ENCODE measurements at places on chromosomes 2 and 18.

- DNase-seq, result no peak
Observed at GRCh38 chr2:79580175-79580574, 67.3 kb downstream of the CTNNA2 start.

DNA sequence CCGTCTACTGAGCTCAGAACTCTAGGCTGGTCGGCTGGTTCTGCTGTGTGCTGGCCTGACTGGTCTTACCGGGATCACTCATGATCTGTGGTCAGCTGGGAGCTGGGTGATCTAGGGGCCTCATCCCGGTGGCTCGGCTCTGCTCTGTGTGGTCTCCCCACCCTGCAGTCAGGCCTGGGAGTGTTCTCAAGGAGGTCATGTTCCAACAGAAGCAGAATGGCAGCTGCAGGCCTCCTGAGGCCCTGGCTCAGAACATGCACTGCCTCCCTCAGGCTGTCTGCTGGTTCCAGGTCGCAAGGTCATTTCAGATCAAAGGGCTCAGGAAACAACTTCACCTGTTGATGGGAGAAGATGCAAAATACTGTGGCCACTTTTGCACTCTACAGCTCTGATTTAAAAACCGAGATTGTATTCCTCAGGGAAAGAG lies 81.1 kb upstream of the RFX8 start:
- no peak for DNase-seq

- DNase-seq, result no peak
Observed at GRCh38 chr2:57180042-57180567, 866.5 kb upstream of the VRK2 start.

DNA sequence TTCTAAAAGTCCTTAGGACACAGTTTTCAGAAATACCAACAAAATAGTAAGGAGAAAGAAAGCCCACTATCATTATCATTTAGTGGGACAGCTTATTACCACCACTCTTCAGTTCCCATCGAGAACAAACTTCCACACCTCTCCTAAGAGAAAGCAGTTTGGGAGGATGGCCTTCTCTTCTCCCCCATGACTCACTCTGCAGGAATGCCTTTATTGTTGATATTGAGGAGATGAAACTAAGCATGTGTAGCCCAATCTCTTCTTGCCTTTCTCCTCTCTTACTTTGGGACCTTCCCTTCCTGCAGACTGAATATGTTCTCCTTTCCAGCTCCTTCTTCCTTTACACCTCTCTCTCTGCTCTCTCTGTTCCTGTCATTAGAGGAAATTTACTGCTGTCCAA lies 30.0 kb upstream of the ERMN start:
- no peak for DNase-seq

- DNase-seq, result no peak
Observed at GRCh38 chr2:28868611-28869010, 1.5 kb downstream of the TRMT61B start.

- no peak for DNase-seq
Observed at GRCh38 chr2:20514596-20515269, 67.9 kb downstream of the RHOB start.

DNA sequence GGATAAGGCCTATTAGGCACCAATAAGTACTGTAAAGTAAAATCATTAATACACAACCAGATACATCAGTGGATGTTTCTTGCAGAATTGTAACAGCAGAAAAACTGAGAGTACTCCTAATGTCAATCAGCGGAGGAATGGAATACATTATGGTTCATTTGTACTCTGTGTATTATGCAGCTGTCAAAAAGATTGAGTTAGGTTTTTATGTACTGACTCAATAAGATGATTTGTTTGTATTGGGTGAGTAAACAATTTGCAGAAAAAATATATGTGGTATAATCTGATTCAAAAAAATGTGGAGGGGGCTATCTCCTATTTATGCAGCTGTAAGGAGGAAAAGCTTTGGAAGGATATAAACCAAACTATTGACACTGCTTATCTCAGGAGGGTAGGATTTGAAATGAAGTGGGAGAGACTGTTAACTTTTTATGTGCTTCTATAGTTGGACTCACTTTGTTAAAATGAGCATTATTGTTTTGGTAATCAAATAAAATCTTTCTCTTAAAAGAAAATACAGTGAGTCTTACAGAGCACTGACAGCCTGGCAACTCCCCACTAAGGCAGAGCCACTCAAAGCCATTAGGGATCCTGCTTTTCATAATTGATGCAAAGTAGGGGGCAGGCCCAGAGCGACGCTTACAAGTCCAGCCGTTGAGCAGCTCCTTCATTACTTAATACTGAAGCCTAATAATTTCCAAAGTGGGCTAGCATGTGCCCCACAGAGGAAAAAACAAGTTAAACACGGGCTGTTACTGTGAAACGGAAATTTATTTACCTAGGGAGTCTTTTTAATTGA lies 168.8 kb downstream of the PHLPP1 start:
- DNase-seq, result no peak

DNA sequence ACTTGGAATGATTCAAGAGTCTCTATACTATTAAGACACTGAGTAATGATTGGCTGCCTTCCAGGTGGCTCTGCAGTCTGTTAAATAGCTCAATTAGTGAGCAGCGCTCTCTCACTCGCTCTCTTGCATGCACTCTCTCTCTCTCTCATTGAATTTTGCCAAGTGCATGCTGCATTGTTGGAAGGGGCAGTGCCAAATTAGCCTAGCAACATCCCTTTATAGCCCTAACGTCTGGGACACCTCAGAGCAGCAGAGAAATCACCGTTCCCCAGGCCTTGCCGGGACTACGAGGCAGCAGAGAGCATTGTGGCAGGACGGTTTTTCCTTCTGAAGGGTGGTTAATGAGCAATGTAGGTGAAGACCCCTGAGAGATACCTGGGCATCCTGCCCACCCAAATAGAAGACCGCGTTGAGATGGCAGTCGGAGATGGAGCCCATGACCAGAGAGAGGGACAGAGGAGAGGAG lies 447.6 kb upstream of the POU3F3 start:
- DNase-seq, result no peak

DNA sequence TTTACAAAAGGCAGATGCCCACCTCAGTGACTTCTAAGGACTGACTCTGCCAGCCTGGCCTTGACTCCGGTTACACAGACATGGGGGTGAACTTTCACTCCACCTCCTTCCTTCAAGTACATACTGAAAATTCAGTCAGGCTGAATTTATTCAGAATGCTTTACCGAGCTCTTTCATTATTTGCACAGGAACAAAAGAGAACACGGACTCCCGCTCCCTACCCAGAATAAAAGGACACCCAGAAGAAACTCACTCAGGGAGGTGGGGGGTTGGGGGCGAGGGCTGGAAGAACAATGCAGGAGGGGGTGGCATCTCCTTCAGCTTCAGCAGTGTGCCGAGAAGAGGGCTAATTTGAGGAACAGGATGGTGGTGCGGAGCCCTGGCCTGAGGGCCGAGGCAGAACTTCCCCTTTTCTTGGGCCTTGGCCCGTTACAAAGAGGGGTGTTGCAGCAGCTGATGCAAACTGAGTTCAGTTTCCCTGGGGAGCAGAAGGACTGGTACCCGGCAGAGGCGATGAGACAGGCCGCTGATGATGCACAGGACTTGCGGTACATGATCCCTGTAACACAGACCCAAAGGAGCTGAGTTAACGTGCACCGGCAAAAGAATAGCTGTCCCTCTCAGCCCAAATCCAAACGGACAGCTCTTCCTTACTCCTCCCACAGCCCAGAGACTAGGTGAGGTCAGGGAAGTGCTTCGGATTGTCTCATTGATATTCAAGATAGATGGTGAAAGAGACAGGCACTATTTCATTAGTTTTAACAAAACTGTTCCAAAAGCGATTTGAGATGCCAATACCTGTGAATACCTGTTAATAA lies 24.1 kb downstream of the LYPD1 start:
- no peak for DNase-seq

DNA sequence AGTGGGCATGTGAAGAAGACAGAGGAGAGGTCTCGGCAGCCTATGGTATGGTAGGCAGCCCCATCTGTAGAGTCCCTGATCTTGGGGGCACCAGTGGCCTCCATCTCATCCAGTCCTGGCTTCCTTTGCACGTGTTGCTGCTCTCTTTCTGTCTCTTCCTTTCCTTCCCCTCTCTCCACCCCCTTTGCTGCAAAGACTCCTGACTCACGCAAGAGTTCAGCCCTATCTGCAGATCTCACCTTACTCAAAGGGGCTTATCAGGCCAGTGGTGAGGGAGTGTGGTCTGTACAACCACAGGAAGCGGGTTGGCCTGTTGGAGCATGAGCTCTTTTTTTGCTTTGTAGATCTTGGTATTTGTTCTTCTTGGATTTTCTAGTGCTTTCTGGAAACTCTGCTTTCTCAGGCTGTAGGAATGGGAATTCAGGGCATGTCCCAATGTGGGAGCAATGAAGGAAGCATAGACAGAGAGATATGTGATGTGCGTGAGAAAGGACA lies 14.6 kb upstream of the NT5DC4 start:
- DNase-seq, result no peak

- DNase-seq, result no peak
Observed at GRCh38 chr2:25405611-25406295, 64.0 kb upstream of the DNMT3A start.

- DNase-seq, result no peak
Observed at GRCh38 chr2:20576598-20577115, 74.2 kb downstream of the HS1BP3 start.

GRCh38 chr2:233435436-233436190 lies 81.3 kb downstream of the DGKD start:
- DNase-seq, result no peak

- no peak for DNase-seq
Observed at GRCh38 chr2:135870571-135870970, 5.7 kb downstream of the MCM6 start.

- DNase-seq, result no peak
Observed at GRCh38 chr2:85792783-85793441, 39.1 kb downstream of the ATOH8 start.

- peak; percentile 30 for DNase-seq
Observed at GRCh38 chr2:239548451-239548871, 147.6 kb upstream of the HDAC4 start.

GRCh38 chr2:143522699-143523098 lies 393.5 kb downstream of the ARHGAP15 start:
- no peak for DNase-seq

DNA sequence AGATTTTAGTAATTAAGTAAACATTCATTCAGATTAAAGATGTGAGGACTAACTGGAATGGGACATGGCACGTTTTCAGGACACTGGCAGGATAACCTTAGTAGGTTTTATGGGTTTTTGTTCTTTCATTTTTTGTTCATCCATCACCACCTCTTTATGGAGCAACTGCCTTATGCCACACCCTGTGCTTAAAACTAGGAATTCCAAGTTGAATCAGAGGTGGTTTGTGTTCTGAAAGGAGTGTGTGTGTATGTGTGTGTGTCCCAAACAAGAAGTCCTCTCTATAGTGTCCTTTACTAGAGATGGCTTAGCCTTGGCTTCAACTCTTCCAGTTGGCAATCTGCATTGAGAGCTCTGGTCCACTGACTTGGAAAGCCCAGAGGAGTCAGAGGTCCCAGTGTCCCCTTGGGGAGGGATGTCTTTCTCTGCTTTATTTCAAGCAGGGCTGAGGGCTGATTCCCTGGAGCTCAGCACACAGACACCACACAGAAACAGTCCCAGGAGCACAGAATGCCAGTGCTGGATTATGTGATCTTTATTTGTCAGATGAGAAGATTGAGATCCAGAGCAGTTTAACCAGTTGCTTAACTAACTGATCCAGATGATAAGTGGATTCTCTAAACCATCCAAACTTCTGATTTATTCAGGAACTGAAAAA lies 25.2 kb downstream of the RHOB start:
- no peak for DNase-seq

- DNase-seq, result no peak
Observed at GRCh38 chr18:79587226-79587741, 92.3 kb upstream of the CTDP1 start.

DNA sequence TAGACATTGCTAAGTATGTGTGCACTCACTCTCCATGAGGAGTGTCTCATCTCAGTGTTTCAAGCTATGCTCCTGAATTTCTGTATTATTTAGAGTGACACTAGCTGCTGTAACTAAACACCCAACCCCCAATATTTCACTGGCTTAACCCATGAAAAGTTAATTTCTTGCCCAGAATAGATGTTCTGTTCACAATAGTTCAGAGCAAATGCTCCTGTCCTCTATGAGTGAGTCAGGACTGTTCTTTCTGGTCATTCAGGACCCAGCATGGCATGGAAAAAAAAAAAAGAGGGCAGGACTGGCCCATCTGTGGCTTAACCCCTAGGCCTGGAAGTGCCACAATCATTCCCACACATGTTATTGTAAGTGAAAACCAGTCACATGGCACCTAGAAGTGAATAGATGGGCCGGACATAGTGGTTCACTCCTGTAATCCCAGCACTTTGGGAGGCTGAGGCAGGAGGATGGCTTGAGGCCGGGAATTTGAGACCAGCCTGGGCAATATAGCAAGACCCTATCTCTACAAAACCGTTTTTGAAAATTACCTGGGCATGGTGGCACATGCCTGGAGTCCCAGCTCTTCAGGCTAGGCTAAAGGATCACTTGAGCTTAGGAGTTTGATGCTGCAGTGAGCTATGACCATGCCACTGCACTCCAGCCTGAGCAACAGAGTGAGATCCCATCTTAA lies 663.6 kb downstream of the IRS1 start:
- no peak for DNase-seq
